ENCODE measurements at places on chromosomes 1 and 21.

GRCh38 chr1:39922251-39922688 lies 20.6 kb upstream of the MYCL start:
- no peak for DNase-seq

DNA sequence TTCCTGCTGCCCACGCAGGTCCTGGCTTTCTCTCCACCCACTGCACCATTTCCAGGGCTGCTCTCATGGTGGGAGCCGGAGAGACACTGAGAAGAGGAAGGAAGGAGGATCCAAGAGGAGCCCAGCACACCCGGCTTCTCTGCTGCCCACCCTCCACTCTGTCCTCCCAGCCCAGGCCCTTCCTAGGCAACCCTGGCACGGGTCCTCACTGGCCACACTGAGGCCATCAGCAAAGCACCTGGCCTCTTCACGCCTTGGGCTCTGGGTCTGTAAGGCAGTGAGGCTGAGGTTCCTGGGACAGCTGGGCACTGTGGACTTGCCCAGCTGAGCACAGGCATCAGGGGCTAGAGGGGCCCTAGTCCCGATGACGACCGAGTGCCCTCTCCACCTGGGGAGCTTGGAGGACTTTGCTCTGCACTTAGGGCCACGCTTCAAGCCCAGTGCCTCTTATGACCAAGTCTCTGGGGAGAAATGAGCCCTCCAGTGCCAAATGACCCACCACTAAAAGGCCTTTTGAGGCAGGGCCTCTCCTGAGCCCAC lies 43.1 kb downstream of the PDE9A start:
- no peak for DNase-seq

DNA sequence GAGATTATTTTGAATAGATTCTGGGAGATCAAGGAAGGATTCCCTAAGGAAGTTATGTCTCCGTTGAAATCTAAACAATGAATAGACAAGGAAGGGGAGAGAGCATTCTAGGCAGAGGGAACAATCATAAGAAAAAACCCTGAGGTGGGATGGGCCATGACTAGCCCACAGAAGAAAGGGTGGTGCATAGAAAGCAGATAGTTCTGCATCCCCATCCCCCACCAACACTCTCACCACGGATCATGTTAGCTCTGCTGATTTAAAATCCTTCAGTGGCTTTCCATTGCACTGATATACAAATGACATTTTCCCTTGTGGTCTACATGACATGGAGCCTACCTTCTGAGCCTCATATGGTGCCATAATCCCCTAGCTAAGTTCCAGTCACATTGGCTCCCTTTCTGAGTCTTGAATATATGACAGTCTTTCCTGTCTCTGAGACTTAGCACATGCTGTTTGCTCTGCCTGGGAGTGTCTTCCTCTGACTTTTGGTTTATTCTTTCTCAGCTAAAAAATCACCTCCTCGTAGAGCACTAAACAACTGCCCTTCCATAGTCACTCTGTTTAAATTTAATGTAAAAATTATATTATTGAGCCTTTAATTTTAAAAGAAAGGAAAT lies 15.2 kb downstream of the SCMH1 start:
- DNase-seq = no peak

GRCh38 chr1:218620956-218621355 lies 275.8 kb downstream of the TGFB2 start:
- DNase-seq = no peak

GRCh38 chr1:108708691-108709660 lies 3.7 kb upstream of the FNDC7 start:
- peak; percentile 53 for DNase-seq

GRCh38 chr21:45592208-45592619 lies 50.0 kb upstream of the SLC19A1 start:
- peak; percentile 32 for DNase-seq

- no peak for DNase-seq
Measured at GRCh38 chr1:219733511-219734174, 120.7 kb upstream of the ZC3H11B start.

DNA sequence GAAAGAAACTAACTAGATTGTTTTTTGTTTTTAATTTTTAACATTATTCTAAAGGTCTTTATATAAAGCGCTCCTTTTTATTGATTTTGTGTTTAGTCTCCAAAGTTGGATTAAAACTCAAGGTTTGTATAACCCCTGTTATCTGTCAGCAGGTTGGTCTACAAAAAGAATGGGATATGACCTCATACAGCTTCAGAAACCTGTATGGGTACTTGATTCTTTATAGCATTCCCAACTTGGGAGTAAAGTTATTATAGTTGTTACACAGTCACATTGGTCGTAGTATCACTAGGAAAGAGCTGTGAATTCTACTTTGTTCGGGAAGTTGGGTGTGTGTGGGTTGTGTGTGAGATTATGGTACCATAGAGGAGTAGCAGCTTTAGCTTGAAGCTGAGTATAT lies 52.4 kb downstream of the ZMYM4 start:
- DNase-seq = no peak

- no peak for DNase-seq
Measured at GRCh38 chr1:224357626-224358124, 996 bp downstream of the CNIH4 start.

- no peak for DNase-seq
Measured at GRCh38 chr1:60255565-60255964, 182.0 kb upstream of the C1orf87 start.

DNA sequence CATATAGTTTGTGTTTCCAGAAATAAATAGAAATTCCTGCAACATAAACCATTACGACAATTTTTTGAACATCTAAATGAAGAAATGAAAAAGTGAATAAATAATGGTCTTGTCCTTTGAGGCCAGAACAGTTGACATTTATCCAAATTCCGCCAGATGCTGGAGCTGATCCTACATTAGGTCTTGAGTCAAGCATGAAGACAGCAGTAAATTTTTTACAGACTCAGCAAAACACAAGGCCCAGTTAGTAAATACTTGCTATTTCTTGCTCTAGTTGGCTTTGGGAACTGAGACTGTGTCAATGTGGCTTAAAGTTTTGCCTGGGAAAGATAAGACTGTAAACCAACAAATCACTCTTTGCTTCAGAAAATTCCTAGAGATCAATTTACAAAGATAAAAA lies 540.1 kb upstream of the RGS18 start:
- no peak for DNase-seq

DNA sequence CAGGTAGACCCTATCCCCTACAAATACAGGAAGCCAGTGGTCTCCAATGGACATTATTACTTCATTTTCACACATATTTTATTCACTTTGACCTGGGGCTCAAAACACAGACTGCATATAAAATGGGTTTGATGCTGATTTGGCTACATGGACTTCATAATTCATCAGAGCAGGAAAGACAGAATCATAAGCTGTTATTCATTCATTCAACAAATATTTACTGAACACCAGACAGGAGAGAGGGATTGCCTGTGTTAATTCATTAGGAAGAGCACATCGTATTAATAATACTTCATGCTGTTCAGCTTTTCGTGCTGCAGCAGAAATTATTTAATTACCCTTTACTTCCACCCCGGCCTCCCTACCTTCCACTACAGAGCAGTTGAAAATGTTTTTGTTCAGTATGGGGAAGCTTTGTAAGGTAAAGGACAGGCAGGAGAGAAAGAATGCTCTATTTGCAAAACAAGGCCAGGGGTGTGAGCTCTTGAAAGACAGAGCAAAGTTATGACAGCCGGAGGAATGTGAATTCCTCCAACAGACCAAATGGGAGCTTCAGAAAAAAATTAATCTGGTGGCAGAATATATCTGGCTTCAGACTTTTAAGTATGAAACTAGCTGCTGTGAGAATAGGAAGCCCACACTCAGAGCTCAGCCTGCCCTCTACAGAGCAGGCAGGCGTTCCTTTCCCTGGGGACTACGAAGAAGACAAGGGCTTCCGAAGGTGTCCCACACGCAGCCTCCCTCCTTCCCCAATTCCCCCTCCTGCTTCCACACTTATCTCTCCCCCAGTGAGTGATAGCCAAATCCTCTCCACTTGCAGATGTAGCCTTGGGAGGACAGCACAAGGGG lies 58.0 kb downstream of the MDM4 start:
- no peak for DNase-seq

GRCh38 chr1:245953876-245954660 lies 553.0 kb downstream of the SMYD3 start:
- DNase-seq = no peak

DNA sequence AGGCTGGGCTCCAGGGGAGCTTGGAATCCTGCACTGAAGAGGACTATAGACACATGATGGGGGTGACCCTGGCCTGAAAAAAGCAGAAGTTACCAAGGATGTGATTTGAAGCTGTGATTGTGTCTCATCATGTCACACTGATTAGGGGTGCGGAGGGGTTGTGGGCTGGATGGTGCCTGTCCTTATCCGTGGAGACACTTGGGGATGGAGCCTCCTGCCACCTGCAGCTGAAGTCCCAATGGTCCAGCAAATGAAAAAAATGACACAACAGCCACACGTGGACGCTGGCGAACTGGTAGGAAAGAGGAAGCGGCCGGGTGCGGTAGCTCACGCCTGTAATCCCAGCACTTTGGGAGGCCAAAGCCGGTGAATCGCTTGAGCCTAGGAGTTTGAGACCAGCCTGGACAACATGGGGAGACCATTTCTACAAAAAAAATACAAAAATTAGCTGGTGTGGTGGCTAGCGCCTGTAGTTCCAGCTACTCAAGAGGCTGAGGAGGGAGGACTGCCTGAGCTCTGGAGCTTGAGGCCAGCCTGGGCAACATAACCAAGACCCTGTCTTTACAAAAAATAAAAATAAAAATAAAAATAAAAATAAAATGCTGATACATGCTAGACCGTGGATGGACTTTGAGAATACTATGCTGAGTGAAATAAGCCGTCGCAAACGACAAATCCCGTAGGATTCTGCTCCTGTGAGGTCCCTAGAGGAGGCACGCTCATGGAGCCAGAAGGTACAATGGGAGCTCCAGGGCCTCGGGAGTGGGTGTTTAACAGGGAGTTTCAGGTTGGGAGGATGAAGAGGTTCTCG lies 838 bp upstream of the IBA57 start:
- DNase-seq = no peak

- no peak for DNase-seq
Measured at GRCh38 chr1:165900576-165901380, 73.4 kb downstream of the UCK2 start.

GRCh38 chr1:88514544-88515060 lies 169.5 kb upstream of the PKN2 start:
- no peak for DNase-seq

DNA sequence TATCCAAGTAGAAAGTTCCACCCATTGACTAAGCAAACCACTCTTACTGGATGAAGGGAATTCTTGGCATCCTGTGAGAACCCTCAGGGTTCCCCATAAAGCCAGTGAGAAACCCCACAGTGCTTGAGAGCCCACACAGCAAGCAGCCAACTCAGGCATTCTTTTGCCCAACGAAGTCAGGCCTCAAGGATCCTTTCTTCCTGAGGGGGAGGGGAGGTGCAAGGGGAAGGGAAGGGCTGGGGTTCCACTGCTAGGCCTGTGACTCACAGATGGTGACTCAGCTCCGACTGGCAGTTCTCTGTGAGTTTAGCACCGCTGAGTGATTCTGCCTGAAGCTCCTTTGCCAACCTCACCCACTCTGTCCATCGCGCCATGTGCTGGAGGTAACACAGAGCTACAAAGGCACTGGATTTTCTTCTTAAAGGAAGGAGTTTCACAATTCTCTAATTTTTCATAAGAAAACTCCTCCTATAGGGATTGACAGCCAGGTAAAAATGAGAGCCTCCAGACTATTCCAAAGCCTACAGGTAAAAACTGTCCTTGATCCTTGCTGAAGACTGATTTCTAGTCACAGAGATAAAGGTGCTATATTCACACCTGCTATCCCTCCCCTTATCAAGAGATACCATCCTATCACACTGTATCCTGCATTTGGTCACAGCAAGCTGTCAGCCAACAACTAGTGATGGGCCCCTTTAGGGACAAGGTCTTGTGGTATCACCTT lies 4.8 kb downstream of the ENO1 start:
- DNase-seq = peak; percentile 49

DNA sequence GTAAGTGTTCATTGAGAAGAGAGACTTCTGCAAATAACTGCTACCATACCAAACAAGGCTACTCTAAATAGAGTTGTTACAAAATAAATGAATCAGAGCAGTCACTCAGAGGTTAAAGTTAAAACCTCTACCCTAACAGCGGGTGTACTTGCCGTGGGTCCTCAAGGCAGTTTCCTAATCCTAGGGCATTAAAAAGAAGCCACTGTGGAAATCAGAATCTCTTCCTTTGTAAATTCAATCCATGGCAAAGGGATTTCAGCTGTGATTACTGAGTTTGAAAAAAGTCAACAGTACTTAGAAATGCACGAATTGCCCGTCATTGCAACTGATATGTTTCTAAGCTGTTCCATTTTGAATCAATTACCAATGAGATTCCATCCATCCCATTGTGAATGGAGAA lies 13.5 kb downstream of the TBX15 start:
- DNase-seq = no peak

GRCh38 chr1:171250263-171250662 lies 2.0 kb downstream of the FMO1 start:
- DNase-seq = no peak

DNA sequence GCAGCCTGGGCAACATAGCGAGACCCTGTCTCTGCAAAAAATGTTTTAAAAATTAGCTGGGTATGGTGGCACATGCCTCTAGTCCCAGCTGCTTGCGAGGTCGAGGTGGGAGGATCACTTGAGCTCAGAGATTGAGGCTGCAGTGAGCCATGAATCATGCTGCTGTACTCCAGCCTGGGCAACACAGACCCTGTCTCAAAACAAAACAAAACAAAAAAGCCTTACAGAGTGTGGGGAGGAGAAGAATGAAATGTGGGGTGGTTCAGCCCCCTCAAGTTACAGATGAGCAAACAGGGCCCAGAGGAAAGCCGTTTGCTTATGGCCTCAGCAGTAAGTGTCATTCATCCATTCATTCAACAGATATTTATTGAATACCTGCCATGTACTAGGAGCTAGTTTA lies 40.7 kb downstream of the RPS6KA1 start:
- DNase-seq = no peak

- no peak for DNase-seq
Measured at GRCh38 chr1:72186733-72187307, 95.5 kb downstream of the NEGR1 start.

- no peak for DNase-seq
Measured at GRCh38 chr21:18117176-18117575, 127.5 kb upstream of the CHODL start.

DNA sequence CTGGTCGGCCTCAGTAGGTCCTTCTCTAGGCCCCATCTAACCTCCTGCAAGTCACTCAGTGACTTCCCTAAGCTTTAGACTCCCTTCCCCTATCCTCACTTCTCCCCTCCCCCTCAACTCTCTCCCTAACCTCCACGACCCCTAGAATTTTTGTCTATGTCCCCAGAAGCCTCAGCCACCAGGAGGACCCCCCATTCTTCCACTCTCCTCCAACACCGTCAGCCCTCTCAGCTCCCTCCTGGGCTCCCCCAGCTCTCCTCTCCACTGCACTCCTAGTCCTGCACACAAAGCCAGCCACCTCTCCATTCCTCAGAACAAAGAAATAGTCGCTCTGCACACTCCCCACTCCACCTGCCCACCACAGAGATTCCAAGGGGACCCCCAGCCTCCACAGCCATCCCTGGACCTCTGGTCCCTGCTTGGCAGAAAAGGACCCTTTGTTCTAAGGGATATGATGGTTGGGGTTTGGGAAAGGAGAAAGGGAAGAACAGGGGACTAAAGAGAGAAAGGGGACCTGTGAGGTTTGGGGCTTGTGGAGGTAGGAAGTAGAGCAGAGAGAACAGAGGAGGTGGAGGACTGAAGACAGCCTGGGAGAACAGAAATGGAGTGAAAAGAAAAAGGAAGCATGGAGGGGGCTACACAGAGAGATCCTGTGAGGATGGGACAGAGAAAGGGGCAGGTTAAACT lies 2.8 kb downstream of the ARHGEF2 start:
- DNase-seq = no peak
